ENCODE measurements at places on chromosomes 2 and 18.

DNA sequence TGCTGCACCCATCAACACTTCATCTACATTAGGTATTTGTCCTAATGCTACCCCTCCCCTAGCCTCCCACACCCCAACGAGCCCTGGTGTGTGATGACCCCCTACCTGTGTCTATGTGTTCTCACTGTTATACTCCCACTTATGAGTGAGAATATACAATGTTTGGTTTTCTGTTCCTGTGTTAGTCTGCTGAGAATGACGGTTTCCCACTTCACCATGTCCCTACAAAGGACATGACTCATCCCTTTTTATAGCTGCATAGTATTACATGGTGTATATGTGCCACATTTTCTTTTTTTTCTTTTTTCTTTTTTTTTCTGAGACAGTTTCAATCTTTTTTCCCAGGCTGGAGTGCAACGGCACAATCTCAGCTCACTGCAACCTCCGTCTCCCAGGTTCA lies 284.1 kb upstream of the CYP26B1 start:
- DNase-seq = no peak

- no peak for DNase-seq
These were observed 233.1 kb downstream of the NR4A2 start for GRCh38 chr2:156099382-156099781.

DNA sequence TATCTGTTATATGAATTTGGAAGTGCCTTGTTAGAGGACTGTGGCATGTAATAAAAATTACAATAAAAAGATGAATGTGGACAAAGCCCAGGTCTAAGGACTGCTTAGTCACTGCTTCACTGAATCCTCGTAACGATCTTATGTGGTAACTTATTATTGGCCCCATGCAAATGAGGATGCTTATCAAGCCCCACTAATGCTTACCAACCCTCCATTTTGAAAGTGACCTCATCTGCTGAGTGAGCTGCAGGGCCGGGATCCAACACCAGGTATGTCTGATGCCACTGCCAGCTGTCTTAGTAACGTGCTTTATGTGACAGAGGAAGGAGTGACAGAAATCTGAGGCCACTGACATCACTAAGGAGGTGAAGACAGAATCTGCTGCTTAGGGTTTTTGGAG lies 65.3 kb upstream of the CCDC85A start:
- no peak for DNase-seq

DNA sequence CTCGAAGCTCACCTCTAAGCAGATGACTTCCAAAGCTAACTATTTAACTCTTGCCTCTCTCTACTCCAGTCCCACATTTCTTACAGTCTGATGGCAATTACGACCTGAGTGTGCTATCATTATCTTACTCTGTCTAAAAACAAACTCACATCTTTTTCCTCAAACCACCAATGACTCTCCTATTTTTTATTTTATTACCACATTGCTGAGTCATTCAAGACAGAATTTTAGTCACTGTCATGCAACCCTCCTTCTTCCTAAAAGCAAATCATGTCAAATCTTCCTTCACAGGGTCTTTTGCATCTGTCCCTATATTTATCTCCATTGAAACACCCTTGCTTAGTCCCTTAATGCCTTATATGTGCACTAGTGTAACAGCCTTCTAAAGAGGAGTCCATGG lies 34.6 kb upstream of the C2orf15 start:
- DNase-seq = no peak

GRCh38 chr2:26605999-26606846 lies 34.9 kb downstream of the CIB4 start:
- no peak for DNase-seq

DNA sequence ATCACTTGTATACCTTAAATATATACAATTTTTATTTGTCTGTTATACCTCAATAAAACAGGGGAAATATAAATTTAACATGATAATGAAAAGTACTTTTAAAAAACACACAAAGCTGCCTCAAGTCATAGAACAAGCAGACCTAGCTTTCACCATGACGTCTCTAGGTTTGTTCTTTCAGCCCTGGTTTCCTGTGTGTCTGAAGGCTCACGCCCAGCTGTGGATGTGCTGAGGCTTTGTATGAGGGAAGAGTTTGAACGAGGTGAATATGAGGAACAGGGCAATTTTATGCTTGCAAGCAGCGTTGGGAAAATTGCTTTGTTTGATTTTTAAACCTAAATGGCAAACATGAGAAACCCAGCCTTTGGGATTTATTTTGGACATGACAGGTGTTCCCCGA lies 15.3 kb downstream of the SH3RF3 start:
- no peak for DNase-seq

DNA sequence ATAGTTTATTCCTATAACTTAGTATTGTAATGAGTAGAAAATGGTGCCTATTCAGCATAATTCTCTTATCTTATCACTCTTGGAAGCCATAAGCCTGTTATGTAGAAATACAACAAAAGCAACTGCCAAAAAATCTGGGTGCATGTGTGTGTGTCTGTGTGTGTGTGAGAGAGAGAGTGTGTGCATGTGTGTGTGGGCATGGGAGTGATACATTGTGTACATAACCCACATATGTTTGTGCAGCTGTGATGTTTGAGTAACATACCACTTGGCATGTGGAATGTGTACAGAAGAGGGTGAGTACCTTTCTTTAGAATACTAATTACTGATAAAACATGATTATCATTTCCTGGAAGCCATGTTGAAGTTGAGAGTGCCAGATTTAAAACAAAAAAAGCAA lies 642.3 kb upstream of the SYT4 start:
- no peak for DNase-seq

DNA sequence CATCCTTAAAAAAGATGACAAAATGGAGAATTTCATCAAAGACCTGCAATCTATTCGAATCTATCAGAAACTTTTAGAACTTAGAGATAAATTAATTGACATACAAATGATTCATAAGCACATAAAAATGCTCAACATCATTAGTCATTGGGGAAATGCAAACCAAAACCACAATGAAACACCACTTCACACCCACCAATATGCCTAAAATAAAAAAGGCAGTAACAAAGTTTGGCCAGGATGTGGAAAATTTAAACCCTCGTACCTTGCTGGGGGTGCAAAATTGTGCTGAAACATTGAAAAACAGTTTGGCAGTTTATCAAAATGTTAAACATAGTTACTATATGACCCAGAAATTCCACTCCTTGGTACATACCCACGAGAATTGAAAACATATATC lies 11.5 kb upstream of the EIF2AK3 start:
- peak; percentile 23 for DNase-seq

DNA sequence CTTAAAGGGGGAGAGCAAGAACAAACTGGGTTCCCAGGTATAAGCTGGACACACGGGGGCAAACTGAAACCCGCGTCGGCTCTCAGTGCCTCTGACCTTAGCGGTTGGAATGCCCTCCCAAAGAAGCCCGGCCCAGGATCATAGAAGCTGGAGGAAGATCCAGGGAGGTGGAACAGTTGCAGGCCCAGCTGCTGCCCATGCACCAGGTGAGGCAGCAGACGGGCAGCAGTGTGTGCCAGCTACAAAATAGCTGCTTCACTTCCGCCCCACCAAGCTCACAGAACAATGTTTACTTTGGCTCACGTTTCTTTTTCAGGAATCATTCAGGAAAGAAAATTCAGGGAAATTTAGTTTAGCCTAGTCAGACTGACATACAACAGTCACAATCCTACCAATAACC lies 3.9 kb upstream of the ERMN start:
- no peak for DNase-seq

DNA sequence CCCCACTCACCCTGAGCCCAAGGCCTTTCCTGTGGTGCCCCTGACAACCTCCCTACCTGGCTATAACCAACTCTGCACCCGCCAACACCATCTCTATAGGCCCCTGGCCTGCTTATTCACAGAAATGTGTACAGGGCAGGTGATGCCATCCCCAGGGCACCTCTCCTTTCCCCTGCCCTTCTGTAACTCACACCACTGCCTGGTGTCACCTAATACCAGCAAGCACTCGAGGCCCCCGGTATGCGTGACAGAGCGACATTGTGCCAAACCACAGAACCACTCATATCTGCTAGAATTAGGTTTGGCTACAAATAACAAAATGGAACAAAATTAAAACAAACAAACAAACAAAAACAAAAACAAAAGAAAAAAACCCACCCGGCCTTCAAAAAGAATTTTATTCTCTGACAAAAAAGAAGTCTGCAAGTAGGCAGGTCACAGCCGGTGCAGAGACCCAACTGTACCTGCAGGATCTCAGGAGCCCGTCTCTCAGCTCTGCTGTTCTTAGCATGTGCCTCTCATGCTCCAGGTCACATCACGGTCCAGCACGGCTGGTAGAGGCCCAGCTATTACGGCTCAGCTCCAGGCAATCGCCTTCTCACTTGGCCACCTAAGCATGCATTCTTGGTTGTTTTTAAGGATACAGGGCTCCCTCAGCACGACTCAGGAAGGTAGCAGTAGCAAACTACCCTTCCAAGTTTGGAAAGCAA lies 51.4 kb downstream of the FAM178B start:
- DNase-seq = no peak

GRCh38 chr2:215876139-215876936 lies 137.0 kb downstream of the MREG start:
- no peak for DNase-seq

- DNase-seq = no peak
These were observed 212.8 kb upstream of the LRRTM1 start for GRCh38 chr2:80517316-80517715.

DNA sequence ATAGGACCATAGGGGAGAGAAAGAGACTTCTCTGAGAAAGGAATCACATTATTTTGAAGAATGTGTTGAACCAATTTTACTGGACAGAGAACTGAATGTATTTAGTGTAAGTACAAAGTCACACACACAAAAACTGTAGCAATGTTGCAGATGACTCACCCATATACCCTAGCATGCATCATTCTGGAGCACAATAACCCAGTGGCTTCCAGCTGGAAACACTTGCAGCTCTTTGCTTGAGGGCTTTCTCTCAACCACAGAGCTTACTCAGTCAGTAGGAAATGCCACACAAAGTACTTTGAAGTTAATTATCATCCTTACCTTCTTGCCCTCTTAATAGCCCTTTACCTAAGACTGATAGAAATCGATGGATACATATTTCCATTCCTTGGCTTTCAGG lies 760.0 kb upstream of the FSHR start:
- no peak for DNase-seq

- peak; percentile 34 for DNase-seq
These were observed 2.8 kb downstream of the SP9 start for GRCh38 chr2:174337337-174338146.

DNA sequence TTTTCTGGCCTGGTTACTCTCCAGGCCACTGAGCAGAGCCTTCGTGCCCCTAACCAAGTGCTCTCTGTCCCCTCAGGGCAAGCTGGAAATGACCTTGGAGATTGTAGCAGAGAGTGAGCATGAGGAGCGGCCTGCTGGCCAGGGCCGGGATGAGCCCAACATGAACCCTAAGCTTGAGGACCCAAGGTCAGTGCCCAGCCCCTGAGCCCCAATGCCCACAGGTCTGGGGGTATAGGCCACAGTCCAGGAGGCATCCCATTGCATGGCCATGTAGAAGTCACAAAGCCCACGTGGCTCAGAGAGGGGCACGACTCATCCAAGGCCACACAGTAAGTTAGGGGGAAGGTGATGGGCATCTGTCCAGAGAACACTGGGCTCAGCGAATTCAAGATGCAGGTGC lies 227.6 kb downstream of the DYSF start:
- no peak for DNase-seq

DNA sequence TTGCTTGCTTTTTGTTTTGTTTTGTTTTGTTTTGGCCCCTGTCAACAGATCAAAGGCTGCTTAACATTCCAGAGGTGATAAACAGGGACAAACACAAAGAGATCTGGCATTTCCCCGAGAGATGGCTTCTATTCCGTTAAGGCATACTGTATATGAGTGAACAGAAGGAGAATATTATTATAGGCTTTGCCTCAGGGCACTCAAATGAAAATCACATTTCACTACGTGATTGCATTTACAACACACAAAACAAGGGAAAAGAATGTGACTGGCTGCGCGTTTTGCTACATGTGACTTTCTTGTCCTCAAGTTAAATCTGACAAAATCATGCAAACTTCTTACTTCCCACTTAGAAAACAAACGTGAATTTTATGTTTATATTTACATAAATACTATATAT lies 1037.9 kb upstream of the DDX18 start:
- no peak for DNase-seq

DNA sequence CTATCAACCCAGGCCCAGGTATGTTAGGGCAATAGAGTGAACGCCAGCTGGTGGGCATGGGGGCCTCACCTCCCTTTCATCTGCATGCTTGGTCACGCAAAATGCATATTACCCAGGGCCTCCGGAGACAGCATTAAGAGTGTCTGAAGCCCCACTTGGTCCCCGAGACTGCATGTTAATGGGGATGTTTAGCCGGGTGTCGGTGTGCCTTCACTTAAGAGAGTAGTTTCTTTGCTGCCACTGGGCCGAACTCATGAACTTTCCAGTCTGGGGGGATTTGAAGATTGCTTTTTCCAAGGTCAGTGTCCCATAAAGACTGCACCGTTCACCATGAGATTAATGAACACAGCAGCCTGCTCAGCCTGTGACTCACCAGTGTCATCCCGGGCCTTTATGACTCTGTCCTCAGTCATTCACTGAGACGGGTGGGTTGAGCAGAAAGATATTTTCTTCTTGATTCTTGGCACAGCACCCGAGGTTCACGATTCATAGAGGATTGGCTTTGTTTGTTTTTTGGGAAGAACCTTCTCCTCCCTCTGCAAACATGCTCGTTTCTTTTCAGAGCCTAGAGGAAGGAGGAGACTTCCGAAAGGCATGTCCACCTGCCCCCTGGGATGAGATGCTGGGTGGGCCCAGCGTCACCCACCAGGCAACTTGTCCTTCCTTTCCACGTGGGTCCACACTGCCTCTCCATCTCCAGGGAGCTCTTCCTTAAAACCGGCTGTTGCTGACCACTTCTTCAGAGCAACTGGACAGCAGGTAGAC lies 199.1 kb downstream of the GLI2 start:
- DNase-seq = no peak

GRCh38 chr18:582465-582864 lies 2.3 kb downstream of the CETN1 start:
- no peak for DNase-seq

DNA sequence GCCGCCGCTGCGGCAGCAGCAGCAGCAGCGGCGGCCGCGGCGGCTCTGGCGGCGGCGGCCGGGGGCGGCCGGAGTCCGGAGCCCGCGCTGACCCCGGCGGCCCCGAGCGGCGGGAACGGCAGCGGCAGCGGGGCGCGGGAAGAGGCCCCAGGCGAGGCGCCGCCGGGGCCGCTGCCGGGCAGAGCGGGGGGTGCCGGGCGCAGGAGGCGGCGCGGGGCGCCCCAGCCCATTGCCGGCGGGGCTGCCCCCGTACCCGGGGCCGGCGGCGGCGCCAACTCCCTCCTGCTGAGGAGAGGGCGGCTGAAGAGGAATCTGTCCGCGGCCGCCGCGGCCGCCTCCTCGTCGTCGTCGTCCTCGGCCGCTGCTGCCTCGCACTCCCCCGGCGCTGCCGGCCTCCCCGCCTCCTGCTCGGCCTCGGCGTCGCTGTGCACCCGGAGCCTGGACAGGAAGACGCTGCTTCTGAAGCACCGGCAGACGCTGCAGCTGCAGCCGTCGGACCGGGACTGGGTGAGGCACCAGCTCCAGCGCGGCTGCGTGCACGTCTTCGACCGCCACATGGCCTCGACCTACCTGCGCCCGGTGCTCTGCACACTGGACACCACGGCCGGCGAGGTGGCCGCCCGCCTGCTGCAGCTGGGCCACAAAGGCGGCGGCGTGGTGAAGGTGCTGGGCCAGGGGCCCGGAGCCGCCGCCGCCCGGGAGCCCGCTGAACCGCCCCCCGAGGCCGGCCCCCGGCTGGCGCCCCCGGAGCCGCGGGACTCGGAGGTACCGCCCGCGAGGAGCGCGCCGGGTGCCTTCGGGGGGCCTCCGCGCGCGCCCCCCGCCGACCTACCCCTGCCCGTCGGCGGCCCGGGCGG lies 646 bp downstream of the PHLPP1 start:
- DNase-seq = peak; percentile 61

GRCh38 chr2:83795777-83796176 lies 663.3 kb downstream of the SUCLG1 start:
- no peak for DNase-seq
